Daoy (cell line): ENCODE measurements at places on chromosomes 6 and 20. TPM values are rescaled to one million over a fixed set of nuclear protein-coding genes. Genes with fewer than 3 reads are reported as not detected.

Gene KHDRBS2
- total RNA-seq, result not detected in 2 replicates

Gene LAMA4
- 66.6 and 76.5 TPM in 2 replicates for total RNA-seq

Gene RNF39
- total RNA-seq, result 0.57 TPM in 1 of 2 replicates, not detected in the other

Gene SMPDL3A
- total RNA-seq, result 6.0 and 7.8 TPM in 2 replicates

Gene ANGPT4
- under 0.01 and 0.03 TPM in 2 replicates for total RNA-seq

Gene MACROD2
- total RNA-seq, result 0.51 and 0.86 TPM in 2 replicates

Gene ZNF311
- total RNA-seq, result 0.74 and 2.1 TPM in 2 replicates
